Activated T-helper 1 cell treated with anti-CD3 and anti-CD28 coated beads, Interleukin-2, amount 50 U/mL, for 16 hours (primary cell): ENCODE measurements at places on chromosomes 3 and 15.

GRCh38 chr3:33428734-33429133 is 11.5 kb downstream of the UBP1 start:
- DNase-seq, result no peak

DNA sequence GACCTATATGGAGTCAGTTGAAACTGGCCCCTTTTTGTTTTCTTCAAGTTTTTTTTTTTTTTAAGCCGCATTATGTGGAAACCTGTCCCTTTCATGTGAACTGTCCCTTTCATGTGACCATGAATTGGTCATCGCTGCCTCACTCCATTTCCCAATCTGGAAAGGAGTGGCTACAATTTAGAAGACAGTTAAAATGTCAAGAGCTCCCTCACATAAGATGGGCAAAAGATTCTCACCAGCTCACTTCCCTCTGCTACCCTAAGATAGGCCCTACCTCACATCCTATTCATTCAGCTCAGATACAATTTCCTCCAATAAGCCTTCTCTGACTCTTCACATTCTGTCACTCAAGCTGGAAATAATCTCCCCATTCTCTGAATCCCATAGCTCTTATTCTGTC is 111.3 kb upstream of the BCL6 start:
- no peak for DNase-seq

GRCh38 chr3:55969634-55970033 is 482.5 kb upstream of the WNT5A start:
- no peak for DNase-seq

- DNase-seq, result no peak
Measured at GRCh38 chr3:118754406-118755252, 280.0 kb downstream of the IGSF11 start.

GRCh38 chr3:195708626-195709481 is 11.9 kb upstream of the MUC20 start:
- DNase-seq, result no peak
